ENCODE measurements at places on chromosomes 3 and 15.

GRCh38 chr3:66239513-66240123 lies 18.8 kb downstream of the SLC25A26 start:
- no peak for DNase-seq

DNA sequence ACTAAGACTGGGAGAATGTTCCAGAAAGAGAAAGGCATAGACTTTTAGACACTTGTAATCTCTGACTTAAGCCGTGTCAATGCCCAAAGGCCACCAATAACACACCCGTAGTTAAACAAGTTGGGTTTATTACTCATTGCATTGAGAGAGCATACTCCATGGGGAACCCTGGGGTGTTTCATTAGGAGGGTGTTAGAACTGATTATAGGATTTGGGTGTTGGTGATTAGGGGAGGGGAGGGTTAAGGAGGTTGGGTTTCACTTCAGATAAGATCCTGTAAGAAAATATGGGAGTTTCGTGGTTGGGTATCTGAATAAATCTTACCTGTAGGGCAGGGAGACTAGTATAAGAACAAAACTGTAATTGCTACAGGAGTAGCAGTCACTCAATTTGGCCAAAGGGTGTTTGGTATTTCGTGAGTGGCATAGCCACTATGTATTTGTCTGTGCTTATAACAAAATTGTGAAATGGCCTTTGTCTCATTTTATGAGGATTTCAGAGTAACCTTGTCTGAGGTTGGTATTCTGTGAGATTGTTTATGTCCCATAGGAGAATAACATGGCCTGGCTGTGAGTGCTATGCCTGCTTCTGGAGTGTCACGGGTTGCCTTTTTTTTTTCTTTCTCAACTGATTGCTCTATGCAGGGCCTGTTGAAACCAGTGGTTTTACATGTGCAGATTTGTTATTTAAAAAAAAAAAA lies 2.9 kb downstream of the HACD3 start:
- no peak for DNase-seq

DNA sequence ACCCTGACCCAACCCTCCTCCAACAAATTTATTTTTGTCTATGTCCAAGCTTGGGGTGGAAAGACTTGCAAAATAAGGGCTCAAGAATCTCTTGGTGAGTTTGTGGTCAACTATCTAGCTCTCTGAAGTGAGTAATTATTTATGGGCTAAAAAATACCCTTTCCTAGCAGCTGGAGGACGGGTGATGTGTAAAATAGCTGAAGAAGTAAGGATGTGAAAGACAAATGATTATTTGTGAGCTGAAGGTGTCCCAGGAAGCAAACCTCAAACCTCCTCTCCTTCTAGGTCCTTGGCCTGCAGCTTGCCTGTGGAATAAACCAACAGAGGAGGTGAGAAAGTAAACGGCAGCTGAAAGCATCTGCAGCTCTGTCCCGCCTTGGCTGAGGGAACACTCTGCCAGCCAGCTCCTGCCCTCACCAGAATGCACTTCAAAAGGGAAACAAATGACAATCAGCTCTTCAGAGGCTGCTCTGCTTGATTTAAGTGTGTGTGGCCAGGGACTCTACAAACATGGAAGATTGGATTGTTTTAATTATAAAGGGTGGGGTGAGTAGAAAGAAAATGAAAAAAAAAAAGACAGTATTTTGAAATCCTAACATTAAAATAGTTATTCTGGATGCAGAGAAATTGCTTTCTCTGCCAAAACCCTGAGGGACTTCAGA lies 60.3 kb downstream of the TM4SF4 start:
- DNase-seq = no peak

DNA sequence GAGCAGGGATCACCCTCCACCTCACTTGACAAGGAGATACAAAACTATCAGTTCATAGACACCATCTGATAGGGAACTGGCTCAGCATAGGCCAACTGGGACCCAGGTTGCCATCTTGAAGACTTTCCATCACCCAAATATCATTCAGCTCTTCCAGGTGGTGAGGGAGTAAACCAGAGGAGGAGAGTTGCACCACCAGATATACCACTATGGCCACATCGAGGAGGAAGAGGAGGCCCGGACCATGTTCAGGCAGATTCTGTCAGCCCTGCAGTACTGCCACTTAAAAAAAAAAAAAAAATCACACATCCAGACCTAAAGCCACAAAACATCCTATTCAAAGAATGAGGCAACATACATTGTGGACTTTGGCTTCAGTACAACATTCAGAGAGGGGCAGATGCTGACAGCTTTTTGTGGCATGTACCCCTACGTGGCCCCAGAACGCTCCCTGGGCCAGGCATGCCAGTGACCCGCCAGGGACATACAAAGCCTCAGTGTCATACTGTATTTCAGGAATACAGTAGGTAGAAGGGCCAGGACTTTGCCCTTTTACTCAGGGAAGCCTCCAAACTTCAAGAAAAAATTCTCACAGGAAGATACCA lies 18.4 kb upstream of the EMC3 start:
- DNase-seq = no peak
